CD4-positive, alpha-beta memory T cell (primary cell): ENCODE measurements at places on chromosomes 1 and 21. TPM values are rescaled to one million over a fixed set of nuclear protein-coding genes. Genes with fewer than 3 reads are reported as not detected.

Gene WNT9A
- total RNA-seq, result 0.15 TPM

Gene APOBEC4
- total RNA-seq, result not detected

Gene ZP4
- not detected for total RNA-seq

Gene PPFIA4
- 1.4 TPM for total RNA-seq

Gene APCS
- not detected for total RNA-seq

Gene HPDL
- total RNA-seq, result 0.19 TPM

Gene NUP210L
- total RNA-seq, result 0.23 TPM

Gene NOTCH2
- 61.3 TPM for total RNA-seq

Gene PAPPA2
- not detected for total RNA-seq

Gene FNDC10
- total RNA-seq, result 2.9 TPM

Gene KCNK2
- total RNA-seq, result not detected

Gene ARMH1
- total RNA-seq, result 64.0 TPM

Gene NLRP3
- total RNA-seq, result 14.6 TPM

Gene ZNF648
- total RNA-seq, result not detected

Gene HSD11B1
- 0.49 TPM for total RNA-seq

Gene KRTAP7-1
- not detected for total RNA-seq

Gene JAM2
- 0.67 TPM for total RNA-seq

Gene UBE2U
- total RNA-seq, result not detected

Gene HPCAL4
- total RNA-seq, result 31.8 TPM

Gene PDE4B
- 42.1 TPM for total RNA-seq

Gene SLC26A9
- not detected for total RNA-seq

Gene MRPL39
- 21.2 TPM for total RNA-seq

Gene IFI44L
- total RNA-seq, result 4.5 TPM

Gene ACKR1
- not detected for total RNA-seq

Gene PRKAA2
- total RNA-seq, result not detected

Gene CCDC27
- total RNA-seq, result not detected
